ENCODE measurements at places on chromosomes 1 and 21.

DNA sequence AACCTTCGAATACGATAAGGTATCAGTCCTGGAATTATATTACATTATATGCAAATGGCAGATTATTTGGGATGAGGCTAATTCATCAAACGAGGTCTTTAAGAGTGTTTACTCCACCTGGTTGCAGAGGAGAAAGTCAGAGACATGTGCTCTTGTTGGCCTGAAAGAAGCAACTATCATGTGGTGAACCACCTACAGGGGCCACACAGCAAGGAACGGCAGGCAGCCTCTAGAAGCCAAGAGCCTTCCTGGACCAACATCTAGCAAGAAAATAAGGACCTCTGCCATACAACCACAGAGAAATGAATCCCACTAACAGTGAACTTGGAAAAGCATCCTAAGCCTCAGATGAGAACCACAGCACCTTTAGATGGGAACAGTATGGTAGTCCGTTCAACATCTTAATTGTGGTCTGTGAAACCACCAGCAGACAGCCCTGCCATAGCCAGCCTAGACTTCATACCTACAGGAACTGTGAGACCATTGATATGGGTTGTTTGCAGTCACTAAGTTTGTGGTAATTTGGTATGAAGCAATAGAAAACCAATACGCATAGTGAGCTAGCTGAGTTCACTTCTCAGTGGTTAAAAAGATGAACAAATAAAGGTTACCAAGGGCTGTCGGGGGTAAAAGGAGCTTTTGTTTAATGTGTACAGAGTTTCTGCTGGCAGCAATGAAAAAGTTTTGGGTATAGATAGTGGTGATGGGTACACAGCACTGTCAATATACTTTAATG lies 345.7 kb upstream of the RUNX1 start:
- no peak for DNase-seq

DNA sequence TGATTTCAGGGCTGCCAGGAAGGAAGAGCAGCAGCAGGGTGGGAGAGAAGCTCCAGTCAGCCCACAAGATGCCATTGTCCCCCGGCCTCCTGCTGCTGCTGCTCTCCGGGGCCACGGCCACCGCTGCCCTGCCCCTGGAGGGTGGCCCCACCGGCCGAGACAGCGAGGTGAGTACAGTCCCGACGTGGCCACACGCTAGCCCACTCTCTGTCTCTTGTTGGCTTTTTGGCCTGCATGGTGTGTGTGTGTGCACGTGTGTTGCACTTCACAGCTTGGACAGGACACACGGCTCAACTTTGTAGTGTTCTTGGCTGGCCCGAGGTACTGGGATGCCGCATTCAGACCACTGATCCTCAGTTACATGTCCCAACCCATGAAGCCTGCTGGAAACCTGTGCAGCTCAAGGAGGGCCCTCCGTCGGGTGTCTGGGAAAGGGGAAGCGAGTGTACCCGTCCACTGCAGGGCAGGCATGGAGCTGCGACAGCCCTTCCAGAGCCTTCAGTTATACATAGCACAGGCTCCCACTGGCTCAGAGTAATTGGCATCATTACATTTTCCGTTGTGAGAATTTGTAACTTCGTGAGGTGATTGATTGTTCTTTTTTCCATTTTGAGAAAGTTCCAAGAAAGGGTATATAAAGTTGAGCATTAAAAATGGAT lies 454 bp downstream of the CORT start:
- no peak for DNase-seq

DNA sequence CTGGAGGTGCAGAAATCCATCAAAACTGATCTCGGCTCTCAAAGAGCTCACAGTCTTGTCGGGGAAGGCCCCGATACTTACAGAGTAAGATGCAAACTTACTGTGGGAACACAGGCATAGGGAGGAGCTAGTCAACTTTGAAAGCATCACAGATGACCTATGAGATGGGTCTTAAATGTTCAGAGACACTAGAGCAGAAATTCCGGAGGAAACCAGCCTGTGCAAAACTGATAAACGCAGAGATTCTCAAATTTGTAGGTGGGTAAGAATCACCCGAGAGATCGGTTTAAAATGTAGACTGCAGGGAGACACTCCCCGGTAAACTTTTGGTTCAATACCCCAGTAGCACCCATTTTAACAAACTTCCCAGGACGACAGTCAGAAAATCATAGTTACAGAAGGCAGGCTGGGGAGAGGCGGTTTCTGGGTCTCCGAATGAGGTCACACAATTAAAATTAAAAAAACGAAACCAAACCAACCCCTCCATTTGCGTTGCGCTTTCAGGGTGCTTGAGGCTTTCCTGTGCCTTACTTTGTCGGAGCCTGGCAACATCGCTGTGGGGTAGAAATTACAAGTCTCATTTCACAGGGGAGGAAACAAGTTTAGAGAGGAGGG lies 755 bp upstream of the THRAP3 start:
- DNase-seq, result no peak

DNA sequence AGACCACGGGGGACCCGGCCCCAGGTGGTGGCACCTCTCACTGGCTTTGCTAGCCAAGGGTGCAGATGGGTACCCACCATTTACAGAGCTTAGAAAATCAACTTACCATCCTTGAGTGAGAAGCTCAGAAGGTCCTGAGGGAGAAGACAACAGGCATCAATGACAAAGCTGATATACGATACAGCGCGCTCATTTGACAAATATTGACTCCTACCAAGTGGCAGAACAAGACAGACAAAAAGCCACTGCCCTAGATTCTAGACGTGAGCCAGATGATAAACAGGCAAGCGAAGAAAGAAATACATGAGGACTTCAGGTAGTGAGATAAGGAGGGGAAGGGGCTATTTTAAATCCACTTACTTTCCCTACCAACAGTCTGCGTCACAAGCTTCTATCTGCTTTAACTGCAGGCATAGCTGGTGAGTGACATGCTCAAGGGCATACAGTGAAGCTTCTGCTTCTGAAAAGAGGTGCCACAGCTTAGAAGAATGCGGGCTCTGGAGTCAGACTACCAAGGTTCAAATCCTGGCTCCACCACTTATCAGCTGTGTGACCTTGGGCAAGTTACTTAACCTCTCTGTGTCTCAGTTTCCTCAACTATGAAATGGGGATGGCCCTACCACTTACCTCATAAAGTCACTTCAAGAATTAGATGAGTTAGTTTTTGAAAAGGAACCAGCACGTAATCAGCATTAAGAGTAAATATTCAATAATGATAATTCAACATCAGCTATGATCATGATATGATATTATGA lies 29.1 kb downstream of the TMCO4 start:
- DNase-seq, result no peak

DNA sequence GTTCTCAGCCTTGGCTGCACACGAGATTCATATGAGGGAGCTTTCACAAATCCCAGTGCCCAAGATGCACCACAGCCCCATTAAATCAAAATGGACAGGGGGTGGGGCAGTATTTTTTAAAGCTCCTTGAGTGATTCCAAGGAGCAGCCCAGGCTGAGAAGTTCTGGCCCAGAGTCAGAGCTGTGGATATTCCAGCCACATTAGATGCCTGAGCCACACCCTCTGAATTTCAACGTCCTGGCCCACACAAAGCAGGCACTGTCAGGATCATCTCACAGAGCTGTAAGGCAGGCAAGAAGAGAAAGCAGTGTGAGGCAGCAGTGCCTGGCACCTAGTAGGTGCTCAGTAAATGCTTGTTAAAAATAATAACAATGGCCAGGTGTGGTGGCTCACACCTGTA lies 37.4 kb downstream of the PAX7 start:
- DNase-seq, result no peak

- DNase-seq, result no peak
These were observed 5.9 kb downstream of the SSBP3 start for GRCh38 chr1:54400329-54400728.

DNA sequence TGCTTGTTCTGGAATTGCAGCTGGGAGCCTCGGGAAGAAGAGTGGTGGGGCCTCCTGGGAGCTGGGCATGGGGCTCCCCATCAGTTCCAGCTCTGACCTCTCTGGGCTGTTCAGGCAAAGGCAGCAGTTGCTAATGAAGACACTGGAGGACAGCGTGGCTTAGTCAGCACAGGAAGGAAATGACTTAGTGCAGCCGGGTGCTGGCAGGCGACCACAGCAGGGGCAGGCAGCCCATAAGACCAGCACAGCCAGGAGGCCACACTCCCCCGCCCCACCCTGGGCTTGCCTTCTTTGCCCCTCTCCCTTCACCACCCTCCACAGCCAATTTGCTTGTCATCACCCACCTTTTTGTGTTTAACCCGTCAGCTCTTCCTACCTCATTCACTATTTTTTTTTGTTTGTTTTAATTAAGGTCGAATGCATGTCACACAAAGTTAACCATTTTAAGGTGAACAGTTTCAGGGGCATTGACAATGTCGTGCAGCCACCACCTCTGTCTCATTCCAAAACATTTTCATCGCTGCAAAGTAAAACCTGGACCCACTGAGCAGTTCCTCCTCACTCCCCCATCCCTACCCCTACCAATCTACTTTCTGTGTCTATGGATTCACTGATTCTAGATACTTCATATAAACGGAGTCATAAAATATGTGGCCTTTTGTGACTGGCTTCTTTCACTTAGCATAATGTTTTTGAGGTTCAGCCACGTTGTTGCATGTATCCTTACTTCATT lies 10.9 kb downstream of the OLIG2 start:
- no peak for DNase-seq

DNA sequence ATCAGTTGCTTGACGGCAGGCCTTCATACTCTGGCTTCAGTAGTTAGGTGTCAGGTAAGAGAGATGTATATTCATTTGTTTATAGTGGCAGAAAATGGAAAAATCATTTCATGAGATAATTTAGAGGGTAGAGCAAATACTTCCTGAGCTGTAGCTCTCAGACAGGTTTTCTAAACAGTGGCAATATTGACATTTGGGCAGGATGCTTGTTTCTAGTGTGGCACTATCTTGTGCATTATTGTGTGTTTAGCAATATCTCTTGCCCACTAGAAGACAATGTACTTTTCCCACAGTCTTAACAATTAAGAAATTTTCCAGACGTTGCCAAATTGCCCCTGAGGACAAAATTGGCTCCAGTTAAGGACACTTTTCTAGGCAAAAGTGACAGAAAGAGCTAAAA lies 1143.1 kb downstream of the PLA2G4A start:
- no peak for DNase-seq

DNA sequence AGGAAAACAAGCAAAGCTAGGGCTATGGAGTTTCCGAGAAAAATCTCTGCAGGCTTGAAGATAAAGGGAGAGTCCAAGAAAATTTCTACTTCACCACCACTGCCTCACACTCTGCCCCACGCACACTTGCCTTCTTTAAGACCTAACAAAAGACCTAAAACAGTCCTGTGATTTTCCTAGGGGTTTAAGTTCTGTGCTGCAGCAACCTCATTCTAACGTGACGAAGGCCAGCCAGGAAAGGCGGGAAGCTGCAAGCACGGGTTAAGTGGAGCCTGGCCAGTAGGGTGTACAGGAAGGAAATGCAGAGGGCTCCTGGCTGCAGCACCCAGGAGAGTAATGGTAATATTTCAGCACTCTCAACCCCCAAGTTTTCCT lies 1.5 kb downstream of the SPATA6 start:
- no peak for DNase-seq

DNA sequence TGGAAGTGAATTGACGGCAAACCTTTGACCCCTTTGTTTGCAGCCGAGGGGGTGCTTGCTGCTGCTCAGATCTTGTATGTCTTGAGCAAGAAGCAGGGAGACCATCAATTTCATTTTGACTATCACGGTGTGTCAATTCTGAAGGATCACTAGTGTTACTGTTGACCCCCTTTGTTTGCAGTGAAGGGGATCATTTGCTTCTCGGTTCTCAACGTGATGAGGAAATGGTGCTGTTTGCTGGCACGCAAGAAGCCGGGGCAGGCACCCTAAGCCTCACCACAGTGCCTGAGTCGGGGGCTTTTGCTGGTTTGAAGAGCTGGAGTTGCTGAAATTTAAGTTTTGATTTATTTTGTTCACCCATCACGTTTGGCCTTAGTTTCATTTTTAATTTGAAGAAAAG lies 7.5 kb downstream of the RBM15 start:
- DNase-seq, result no peak

DNA sequence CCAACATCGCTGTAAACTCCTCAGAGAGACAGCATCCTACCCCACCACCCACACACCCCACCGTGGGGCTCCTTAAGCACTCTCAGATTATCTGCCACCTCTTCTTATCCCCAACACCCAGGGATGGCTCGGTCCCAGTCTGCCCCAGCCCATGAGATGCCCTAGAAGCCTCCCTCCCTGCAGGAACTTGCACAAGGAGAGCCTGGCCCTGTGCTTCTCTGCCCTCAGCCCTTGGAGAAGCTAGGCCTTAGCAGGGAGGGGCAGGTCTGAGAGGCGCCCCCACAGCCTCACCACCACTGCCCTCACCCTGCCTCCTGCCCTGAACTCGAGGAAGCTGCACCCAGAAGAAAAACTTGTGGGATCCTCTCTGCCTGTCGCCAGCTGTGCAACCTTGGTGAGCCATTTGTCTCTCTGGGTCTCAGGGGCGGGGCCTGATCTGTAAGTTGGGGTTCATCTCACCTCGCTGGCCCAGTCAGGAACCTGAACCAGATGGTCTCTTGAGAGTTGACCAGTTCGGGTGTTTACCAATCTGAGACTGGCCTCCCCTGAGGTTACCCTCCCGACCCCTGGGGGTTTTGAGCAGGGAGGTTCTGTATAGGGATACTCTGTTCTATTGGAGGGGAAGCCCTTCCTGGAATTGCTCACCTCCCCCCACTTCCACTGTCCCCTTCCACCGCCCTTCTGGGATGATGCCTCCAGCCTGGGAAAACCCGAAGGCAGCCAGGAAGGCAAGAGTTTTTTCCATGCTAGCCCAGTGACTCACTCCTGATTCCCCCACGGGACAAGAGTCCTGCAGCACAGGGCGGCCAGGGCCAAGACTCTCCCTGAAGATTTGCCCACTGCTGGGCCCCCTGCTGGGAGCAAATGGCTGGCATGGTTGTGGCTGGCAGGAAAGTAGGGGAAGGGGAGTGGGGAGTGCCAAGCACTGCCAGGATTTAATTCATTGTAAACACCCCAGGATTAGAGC lies at the start of gene S100A3:
Gene S100A3, minus strand, starts transcription at position 537 of the 967 bp plus-strand sequence. CDS start 773 bp downstream, outside the sequence.
- peak; percentile 61 for DNase-seq

GRCh38 chr1:19006837-19007271 lies 50.4 kb upstream of the IFFO2 start:
- no peak for DNase-seq

DNA sequence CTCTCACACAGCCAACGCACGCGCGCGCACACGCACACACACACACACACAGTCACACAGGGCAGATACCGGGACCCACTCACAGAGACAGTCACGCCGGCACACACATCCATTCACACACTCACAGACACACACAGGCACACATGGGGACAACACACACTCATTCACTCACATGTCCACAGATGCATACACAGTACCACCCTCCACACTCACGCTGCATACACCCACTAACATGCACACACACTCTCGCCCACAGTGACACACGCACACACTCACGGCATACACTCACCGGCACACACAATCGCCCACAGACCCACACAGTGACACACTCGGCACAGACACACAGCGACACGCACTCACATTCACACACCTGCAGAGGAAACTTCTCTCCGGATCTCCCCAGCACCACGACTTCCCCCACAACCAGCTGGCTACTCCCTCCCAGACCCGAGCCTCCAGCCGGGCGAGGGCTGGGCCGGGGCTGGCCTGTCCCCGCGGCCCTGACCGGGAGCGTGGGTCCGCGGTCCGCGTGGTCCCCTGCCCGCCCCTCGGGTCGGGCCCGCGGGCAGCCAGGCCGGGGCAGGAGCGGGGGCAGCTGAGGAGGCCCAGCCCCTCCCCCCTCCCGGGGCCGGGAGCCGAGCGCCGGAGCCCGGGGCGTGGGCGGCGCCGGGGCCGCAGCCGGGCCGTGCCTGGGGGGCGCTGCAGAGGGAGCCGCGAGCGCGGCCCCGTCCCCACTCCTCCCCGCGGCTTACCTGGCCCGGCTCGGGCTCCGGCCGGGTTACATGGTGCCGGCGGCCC lies 552 bp downstream of the DLGAP3 start:
- no peak for DNase-seq

GRCh38 chr1:207711285-207711684 lies 40.6 kb upstream of the CD46 start:
- DNase-seq, result no peak

Measured in fibroblast of skin of left biceps (primary cell).